ENCODE measurements at places on chromosomes 4 and X. TPM values are rescaled to one million over a fixed set of nuclear protein-coding genes. Genes with fewer than 3 reads are reported as not detected.

ENPP6 gene
- total RNA-seq: under 0.01 TPM

CCDC110 gene
- total RNA-seq: not detected

WAS gene
- 0.17 TPM for total RNA-seq

EDNRA gene
- 3.2 TPM for total RNA-seq

RHOXF1 gene
- total RNA-seq: not detected

AMBN gene
- total RNA-seq: not detected

SLITRK4 gene
- total RNA-seq: 0.17 TPM

TCEAL1 gene
- total RNA-seq: 10.3 TPM

PDCL2 gene
- not detected for total RNA-seq

ADH1A gene
- total RNA-seq: not detected

CHM gene
- 8.6 TPM for total RNA-seq

HS6ST2 gene
- 1.5 TPM for total RNA-seq

ARHGAP4 gene
- 3.7 TPM for total RNA-seq

BEX2 gene
- 0.89 TPM for total RNA-seq

FGB gene
- not detected for total RNA-seq

RENBP gene
- total RNA-seq: 0.84 TPM

NDST3 gene
- under 0.01 TPM for total RNA-seq

DGKK gene
- total RNA-seq: not detected
